Sigmoid colon (tissue), 7 donors: ENCODE measurements at places on chromosomes 11 and 22. TPM values are rescaled to one million over a fixed set of nuclear protein-coding genes. Genes with fewer than 3 reads are reported as not detected.

LRRC74B gene
- total RNA-seq: not detected

COX8A gene
- total RNA-seq: 659 TPM

ELFN2 gene
- total RNA-seq: 0.55 TPM

DCPS gene
- 8.9 TPM for total RNA-seq

MS4A14 gene
- 7.2 TPM for total RNA-seq

BDNF gene
- 1.1 TPM for total RNA-seq

GRCh38 chr22:48943567-48944432 is 883.9 kb downstream of the BRD1 start:
- DNase-seq: peak; percentile 33

DNA sequence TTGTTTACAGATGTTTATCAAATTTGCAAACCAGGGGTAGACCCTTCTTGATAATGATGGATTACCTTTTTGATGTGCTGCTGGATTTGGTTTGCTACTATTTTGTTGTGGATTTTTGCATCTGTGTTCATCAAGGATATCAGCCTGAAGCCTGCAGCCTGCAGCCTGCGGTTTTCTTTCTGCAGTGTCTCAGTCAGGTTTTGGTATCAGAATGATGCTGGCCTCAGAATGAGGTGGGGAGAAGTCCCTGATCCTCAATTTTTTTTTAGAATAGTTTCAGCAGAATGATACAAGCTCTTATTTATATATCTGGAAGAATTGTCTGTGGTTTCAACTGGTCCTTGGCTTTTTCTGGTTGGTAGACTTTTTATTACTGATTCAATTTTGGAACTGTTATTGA is 19.7 kb upstream of the RAB38 start:
- no peak for DNase-seq

GRCh38 chr11:16613262-16613511 is 125.3 kb upstream of the C11orf58 start:
- no peak for DNase-seq

DNA sequence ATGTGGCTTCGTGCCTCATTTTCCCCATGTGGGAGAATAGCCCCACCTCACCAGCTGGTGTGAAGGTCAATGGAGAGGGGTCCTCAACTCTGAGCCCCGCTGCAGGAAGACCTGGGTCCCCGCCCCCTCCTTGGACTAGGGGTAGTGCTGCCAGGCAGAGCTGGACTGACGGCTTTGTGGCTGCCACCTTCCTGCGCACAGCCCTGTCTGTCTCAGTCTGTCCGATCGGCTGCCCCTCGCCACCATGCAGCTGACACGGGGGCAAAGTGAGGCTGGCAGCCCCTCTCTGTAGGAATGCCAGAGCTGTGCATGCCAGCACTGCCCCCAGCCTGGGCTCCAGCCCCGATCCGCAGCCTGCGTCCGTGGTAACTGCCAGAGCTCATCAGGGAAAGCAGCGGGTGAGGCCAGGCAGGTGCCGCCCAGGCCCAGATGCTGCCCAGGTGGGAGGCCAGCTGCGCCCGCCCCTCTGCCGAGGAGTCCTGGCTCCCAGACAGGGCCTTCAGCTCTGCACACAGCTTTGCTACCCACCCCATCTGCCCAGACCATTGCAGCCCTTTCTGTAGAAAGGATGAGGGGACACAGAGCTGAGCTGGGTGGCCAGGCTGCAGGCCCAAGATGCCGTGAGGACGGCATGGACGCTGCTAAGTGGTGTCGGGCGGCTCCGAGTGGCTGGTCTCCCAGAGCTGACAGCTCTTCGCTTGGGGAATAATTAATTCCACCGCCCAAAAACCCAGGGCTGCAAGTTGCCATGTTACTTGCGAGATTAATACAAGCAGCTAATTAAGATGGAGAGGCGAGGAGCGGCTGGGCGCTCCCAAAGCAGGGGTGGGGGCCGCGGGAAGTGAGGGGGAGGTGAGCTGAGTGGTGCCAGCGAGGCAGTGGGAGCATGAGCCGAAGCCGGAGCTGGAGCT is 19.5 kb upstream of the FLRT1 start:
- no peak for DNase-seq

GRCh38 chr22:37353839-37354238 is 71.5 kb downstream of the CYTH4 start:
- DNase-seq: no peak

DNA sequence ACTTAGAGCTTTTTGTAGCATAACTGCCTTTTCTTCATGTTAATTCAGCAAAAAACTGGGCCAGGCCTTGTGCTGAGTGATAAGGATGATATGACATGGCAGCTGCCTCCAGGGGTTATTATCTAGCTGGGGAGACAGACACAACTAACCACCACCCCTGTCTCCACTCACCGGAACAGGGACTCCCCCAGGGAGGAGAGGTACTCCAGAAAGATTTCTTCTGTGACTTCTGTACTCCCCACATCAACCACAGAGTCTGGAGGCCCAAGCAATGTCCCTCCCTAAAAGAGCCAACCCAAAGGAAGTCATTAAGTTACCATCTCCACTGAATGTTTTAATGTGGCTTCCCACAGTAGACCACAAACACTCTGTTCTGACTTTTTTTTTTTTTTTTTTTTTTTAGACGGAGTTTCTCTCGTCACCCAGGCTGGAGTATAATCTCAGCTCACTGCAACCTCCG is 14.3 kb upstream of the PMM1 start:
- no peak for DNase-seq
